ENCODE measurements at places on chromosomes 5 and 9.

GRCh38 chr9:133959966-133960567 lies 32.1 kb downstream of the VAV2 start:
- no peak for DNase-seq

DNA sequence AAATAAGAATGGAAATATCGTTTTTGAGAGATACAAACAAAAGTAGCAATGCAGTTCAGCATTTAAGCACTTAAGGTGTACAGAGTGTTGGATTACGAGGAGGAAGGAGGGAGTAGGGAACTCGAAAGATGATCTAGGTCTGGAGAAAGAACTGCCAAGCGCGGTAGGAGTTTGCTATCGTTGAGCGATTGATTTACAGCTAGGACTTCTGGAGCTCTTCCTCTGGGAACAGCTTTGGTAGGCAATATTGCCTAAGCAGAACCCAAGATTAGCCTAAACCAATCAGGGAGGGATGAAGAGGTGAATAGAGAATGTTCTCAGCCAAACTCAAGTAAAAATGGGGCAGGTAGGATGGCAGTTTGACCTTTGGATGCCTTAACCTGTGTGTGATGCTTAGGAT lies 965 bp downstream of the CLTA start:
- no peak for DNase-seq

GRCh38 chr9:15262581-15262980 lies 44.4 kb downstream of the TTC39B start:
- DNase-seq = no peak

- DNase-seq = no peak
Measured at GRCh38 chr5:171152382-171152781, 156.7 kb upstream of the TLX3 start.

DNA sequence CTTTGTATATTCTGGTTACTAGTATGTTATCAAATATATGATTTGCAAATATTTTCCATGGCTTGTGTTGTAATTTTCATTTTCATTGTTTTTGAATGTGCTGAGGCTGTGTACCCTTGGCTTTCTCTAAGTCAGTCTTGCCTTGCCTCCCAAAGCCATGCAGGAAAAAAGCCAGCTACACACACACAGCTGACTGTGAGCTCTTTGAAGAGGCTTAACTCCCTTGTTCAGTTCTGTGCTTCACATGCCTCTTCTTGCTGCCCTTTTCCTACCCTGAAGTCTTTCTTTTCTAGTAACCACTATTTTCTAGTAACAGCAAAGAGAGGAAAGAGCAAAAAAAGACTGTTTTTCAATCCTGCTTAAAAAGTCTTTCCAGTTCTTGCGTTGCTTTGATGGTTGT lies 53.9 kb downstream of the KCNN2 start:
- no peak for DNase-seq

DNA sequence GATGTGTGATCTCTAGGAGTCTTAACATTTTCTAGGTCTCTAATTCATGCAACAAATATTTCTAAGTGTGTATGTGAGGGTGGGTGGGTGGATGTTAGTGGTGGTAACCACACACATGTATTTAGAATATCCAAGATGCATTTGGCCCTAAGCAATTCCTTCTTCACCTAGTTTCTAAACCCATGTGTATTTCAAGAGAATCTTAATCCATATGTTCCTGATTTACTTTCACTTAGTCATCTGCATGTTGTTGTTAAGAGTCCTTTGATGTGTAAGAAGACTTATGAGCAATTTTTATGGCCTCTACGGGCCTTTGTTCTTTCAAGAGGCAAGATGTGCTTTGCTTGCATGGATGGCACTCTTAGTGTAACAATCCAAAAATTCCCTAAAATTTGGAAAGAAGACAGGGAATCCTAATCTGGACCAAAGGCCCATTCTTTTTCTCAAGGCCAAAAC lies 282.6 kb downstream of the SPATA31D1 start:
- no peak for DNase-seq

DNA sequence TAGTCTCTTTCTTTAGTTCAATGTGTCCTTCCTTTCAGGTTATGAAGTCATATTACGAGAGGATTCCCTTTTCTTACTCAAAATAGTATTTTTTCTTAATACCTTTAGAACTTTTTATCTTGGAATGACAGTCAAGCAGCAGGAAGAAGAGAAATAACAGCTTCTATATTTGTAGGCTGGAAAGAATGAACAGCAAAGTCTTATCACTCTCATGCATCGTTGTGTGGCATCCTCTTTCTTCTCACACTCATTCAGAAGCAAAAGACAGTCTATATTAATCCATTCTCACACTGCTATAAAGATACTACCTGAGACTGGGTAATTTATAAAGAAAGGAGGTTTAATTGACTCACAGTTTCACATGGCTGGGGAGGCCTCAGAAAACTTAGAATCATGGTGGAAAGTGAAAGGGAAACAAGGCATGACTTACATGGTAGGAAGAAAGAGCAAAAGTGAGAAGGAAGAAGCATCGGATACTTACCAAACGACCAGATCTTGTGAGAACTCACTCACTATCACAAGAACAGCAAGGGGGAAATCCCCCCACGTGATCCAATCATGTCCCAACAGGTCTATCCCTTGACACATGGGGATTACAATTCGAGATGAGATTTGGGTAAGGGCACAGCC lies 1646.1 kb upstream of the CDH6 start:
- no peak for DNase-seq

DNA sequence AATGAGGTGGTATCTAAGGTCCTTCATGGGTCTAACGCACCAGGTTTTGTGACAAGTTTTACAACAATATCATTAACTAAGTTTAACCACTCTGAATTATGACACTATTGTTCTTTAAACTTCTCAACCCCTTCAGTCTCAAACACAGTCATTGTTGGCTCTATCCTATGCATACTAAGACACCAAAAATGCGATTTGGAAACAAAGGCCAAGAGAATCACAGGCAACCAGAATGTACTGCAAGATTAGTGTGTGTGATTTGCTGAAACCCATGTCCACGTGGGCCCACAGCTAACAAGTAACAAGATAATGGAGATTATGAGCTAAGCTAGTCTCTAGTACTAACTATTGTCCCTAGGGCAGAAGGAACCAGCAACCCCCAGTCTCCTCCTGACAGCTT lies 142.2 kb upstream of the RANBP3L start:
- no peak for DNase-seq

DNA sequence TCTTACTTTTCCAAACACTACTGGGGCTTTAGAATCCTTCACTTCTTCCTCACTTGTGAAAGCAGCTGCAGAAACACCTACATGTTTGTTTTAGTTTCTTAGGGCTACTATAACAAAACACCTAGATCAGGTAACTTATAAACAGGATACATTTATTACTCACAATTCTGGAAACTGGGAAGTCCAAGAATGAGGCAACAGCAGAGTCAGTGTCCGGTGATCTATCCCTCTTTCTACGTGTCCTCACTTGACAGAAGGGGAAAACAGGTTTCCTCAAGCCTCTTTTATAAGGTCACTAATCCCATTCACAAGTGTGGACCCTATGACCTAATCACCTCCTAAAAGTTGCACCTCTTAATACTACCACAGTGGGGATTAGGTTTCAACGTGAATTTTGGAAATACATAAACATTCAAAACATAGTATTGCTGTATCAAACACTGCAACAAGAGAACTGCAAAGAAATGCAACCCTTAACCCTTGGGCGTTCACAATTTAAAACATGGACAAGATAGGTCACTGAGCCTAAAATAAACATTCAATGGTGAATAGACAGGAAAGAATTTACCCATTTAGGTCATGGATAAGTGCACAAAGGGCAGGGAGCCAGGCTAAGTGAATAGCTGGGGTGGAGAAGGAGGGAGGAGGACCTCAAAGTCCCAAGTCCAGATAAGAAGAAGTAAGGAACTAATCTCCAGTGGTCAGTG lies 104.3 kb downstream of the PIK3R1 start:
- no peak for DNase-seq

GRCh38 chr5:91283899-91284298 lies 99.2 kb downstream of the ARRDC3 start:
- DNase-seq = no peak

DNA sequence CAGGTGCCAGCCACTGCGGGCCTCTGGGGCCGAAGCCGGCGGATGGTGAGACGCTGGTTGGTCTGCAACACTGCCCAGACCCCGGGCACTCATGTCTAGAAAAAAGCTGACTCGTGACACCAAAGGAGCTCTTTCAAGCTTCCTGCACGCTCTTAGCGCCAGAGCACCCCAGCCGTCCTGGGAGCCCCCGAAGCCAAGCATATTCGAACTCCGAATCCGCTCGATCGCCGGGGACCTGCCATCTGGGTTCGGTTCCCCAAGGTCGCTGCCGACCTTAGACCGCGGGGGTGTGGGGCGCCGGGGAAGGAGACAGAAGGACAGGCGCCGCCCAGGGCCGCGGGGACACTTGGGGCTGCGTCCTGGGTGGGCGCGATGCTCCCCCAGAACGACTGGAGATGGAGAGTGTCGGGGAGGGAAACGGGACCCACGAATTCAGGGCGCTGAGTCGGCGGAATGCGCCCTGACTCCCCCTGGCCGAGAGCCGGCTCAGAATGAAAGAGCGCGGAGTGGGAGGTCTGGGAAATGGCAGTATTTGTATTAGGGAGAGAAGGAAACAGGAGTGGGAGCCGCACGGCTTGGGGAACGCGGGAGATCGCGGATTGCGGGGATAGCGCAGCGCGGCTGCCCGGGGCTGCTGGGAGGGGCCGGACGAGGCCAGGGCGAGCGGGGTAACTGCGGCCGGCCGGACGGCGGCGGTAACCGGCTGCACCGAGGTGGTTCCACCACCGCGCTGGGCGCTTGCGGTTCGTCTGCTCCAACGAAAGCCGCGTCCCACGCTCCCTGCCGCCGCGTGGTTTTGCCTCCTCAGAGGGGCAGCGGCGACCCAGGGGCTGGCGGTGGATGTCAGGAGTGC lies 20.1 kb upstream of the MARCHF6 start:
- peak; percentile 22 for DNase-seq
